ENCODE measurements at places on chromosomes 4 and X. TPM values are rescaled to one million over a fixed set of nuclear protein-coding genes. Genes with fewer than 3 reads are reported as not detected.

Gene PABPC1L2B
- total RNA-seq, result 14.8 TPM

Gene SLBP
- total RNA-seq, result 47.0 TPM

Gene ARHGAP36
- 1.9 TPM for total RNA-seq

Gene TLR1
- 9.6 TPM for total RNA-seq

Gene CHIC1
- total RNA-seq, result 55.8 TPM

DNA sequence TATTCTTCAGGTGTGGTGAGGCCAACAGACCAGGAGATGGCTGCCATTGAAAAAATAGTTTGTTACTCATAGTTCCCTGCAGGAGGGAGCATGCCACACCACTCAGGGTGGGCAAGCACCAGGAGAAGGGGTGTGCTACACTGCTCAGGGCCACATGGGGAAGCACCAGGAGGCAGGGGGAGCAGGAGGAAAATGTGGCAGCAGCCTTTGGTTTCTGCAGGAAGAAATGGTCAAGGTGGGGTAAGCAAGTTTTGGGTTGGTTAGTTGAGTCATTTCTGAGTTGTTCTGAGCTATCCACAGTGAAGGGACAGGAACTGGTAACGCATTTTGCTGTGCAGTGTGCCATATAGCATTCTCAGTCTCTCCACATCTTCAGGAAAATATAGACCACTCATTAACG, 23.8 kb downstream of the FGFBP1 start:
- no peak for DNase-seq

DNA sequence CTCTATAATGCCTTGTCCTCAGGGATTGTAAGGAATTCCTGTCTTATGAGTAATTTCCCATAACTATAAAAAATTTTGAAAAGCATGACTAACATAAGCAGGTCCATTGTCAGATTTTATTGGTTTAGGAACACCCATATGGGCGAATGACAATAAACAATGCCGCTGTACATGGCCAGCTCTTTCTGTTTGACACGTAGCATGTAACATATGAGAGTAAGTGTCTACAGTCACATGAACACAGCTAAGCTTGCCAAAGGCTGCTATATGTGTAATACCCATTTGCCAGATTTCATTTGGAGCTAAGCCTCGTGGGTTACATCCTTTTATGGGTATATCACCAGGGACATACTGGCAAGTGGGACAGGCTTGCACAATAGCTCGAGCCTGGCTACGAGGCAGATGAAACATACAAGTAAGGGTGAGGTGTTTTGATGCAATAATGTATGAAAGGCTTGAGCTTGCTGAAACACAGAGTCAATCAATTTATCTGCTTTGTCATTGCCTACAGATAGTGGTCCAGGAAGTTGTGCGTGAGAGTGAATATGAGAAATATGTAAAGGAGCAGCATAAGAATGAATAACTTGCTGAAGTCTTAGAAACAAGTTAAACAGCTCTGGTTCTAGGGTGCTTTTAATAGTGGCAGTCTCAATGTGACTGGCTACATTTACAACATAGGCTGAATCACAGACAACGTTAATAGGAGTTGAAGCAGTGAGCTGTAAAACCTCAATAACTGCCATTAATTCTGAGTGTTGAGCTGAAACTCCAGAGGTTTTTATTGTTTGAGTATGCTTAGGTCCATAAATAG, 67.4 kb upstream of the UGT2B10 start:
- DNase-seq, result no peak

GRCh38 chr4:122701965-122702364, 30.5 kb upstream of the BBS12 start:
- no peak for DNase-seq

GRCh38 chrX:154470914-154471568, 8.0 kb downstream of the LAGE3 start:
- DNase-seq, result no peak

DNA sequence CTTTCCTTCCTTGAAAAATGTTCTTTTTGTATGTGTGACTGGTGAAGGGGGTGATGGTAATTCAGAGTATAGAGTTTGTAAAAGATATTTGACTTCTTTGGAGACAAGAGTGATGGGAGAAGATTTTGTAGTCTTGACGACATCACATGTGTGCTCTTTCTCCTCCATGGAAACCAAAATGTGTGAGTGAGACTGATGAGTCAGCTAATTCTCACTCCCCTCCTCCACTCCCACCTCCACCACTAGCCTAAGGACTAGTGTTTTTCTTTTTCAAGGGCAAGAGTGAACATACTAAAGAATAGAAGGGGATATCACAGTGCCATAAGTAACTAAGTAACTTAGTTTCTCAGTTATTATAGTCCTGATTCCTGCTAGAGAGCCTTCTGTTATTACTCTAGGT, 14.0 kb upstream of the DGKK start:
- DNase-seq, result no peak

GRCh38 chrX:24550166-24550565, 85.1 kb downstream of the PDK3 start:
- no peak for DNase-seq

GRCh38 chrX:25976683-25977310, 161.3 kb upstream of the MAGEB18 start:
- DNase-seq, result no peak

DNA sequence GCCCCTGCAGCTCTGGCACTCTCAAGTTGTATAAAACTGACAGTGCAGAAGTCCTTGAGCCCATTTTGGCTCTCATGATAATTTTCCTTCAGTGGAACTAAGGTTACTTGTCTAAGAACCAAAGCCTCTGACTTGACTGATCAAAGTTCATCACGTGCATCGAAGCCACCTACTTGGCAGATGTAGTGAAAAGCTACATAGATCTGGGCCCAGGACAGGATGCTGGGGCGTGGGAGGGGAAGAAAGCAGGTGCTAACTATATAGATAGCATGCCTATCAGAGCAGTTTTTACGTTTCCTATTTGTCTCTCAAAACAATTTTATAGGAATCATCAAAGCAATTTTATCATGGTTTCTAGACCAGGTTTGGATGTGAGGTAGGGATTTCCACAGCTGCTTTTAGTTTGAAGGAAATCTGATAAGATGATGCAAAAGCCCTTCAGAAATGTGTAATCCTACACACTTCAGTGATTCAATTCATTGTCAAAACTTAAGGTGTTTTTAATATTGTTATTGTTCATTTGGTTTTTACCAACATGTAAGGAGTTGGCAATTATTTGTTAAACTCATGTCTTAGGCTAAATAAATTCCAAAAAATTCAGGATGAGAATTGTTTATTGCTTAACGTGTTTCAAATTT, 1.2 kb upstream of the CD40LG start:
- no peak for DNase-seq

- DNase-seq, result no peak
These were observed 327.5 kb downstream of the BMPR1B start for GRCh38 chr4:95085124-95085833.

DNA sequence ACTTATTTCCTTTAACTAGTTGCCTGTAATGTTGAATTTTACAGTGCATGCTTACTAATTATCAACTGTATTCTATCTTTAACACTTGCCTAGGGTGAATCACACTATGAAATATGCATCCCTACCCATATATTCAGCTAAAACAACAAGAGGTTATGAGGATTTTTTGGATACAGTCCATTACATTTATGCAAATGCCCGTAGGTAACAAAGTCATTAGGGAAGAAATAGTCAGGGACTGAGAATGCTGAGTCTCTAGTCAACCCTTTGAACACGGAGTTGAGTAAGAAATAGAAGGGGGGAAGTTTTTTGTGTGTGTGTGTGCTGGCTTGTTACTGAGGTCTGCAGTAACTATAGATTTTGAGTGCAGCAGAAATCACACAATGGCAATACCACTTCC, 26.1 kb upstream of the CBLL2 start:
- no peak for DNase-seq
